ENCODE measurements at places on chromosomes 13 and 19.

GRCh38 chr13:99041788-99042187 lies 63.9 kb upstream of the DOCK9 start:
- DNase-seq, result no peak

DNA sequence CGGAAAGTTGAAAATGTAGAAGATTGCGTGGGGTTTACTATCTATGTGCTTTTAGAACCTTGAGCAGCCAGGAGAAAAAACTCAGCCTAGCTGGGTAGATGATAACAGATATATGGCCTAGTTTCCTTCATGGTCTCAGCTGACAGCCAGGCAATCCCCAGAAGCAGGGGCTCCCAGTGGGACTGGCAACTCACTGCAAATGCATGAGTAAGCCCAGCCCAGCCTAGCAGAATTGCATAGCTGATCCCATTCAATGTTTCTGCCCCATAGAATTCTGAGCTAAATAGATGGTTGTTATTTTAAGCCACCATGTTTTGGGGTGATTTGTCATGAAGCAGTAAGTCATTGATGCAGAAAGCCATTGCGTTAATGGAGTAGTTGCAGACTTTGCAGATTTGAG lies 108.5 kb downstream of the ERCC5 start:
- no peak for DNase-seq

DNA sequence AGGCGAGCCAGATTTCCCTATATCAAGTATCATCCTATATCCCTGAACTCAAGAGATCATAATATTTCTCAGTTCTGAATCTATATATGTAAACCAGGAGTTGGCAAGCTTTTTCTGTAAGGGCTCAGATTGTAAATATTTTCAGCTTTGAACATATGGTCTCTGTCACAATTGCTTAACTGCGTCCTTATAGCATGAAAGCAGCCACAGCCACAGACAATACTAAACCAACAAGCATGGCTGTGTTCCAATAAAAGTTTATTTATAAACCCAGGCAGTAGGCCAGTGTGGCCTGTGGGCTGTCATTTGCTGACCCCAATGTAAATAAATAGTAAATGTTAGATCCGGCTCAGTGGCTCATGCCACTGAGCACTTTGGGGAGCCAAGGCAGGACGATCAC lies 12.2 kb upstream of the MYH14 start:
- no peak for DNase-seq

DNA sequence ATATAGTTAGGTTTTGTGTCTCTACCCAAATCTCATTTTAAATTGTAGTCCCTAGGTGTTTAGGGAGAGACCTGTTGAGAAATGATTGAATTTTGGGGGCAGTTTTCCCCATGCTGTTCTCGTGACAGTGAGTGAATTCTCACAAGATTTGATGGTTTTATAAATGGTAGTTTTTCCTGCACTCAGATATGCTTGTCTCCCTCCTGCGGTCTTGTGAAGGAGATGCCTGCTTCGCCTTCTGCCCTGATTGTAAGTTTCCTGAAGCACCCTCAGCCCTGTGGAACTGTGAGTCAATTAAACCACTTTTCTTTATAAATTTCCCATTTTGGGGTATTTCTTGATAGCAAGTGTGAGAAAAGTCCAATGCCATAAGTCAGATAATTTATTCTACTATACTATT lies 1977.5 kb upstream of the PCDH20 start:
- no peak for DNase-seq

- DNase-seq, result no peak
Observed at GRCh38 chr13:106078191-106078590, 457.3 kb downstream of the EFNB2 start.

DNA sequence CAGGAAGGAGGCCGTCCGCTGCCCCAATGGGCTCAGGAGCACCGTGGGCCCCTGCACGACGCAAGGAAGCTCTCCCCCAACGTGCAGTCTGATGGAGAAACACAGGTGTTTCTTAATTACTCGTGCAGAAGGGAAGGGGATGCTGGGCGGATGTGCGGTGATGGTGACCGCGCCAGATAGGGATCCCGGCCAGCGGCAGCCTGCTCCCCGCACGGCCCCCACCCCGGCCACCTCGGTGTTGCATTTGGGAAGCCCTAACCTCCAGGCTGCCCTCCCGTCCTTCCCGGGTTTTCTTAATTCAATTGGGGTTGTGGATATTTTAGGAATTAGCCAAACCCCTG lies 254.4 kb downstream of the ZNF536 start:
- no peak for DNase-seq

DNA sequence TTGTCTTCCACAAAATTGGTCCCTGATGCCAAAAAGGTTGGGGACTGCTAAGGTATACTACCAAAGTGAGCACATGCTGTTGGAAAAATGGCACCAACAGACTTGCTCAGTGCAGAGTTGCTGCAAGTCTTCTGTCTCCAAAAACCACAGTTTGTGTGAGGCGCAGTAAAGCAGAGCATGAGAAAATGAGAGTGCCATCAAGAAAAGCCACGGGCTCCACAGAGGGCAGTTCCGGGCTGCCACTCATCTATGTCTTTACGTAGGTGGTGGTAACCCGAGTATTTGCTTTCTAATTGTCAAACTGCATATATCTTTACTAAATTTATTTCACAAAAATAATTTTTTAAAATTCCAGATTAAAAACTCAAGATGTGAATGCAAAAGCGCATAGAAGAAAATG lies 123.8 kb downstream of the RNF17 start:
- DNase-seq, result no peak

- DNase-seq, result no peak
Observed at GRCh38 chr19:35513628-35514281, at the start of gene DMKN. DMKN (minus strand) TSS chr19:35513649; CDS start chr19:35513475, 174 bp downstream.

DNA sequence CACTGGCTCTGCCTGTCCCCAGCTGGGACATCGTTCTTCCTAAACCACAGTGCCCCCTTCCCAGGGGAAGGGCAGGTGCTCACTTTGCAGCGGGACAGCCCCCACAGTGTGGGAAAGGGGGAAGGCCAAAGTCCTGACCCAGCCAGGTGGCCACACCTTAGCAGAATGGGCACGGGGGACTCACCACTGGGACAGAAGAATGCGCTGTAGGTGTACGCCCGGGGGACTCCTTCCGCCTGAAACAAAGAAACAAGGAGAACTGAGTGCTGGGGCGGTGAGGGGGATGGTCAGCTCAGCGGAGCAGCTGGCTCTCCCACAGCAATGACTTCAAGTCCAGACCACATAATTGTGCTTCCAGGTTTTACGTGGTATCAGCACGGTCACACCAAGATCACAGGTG lies 49.4 kb downstream of the F2RL3 start:
- no peak for DNase-seq

- DNase-seq, result no peak
Observed at GRCh38 chr19:35302446-35302845, 10.5 kb downstream of the MAG start.

DNA sequence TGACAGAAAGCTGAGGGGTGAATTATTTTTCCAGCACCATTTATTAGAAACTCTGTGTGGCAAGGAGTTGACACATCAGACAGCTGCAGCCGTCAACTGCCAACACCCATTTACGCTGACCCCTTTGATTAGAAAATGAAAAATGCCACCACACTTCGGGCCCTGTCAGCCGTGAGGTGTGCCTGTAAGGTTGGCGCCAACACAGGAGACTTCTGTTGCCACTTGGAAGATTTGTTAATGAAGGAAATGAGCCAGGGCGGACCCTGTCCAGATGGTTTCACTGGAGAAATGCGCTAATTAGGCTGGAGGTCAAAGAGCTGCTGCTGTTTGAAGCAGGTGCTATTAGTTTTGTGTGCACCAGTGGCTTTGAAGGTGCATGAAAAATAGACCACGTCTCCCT lies 297.5 kb downstream of the MTUS2 start:
- no peak for DNase-seq

DNA sequence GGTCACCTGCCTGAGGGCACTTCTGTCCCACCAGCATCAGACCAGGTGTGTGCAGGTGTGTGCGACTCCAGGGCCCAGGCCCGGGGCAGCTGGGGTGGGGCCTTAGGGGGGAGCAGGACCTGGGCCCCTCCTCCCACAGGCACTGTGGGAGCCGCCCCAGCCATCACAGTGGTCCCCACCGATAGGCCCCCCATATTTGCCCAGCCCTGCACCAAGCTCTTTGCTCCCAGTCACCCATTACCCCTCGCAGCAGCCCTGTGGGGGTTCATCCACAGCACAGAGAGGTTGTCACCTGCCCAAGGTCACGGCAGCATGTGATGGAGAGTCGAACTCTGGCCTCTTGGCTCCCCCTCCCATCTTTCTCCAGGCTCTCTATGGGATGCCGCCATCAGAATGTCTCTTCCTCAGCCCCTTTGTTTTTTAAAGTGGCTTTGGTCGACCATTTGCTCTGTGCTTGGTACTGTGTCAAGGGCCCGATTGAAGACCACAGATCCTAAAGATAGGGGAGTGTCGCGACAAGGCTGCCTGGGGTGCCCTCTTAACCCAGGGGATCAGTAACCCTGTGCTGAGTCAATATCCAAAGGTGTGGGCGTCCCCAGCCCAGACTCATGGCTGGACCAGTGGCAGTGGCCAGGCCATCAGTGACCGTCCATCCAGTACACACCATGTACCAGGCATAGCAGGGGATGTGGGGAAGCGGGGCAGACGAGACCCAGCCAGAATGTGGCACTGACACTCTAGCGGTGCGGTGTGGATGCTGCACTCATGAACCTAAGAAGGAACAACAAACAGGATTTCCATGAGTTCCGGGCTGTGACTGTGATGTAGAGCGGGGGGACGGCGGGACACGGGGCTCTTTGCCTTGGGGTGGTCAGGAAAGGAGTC lies 28.3 kb upstream of the NCCRP1 start:
- no peak for DNase-seq

DNA sequence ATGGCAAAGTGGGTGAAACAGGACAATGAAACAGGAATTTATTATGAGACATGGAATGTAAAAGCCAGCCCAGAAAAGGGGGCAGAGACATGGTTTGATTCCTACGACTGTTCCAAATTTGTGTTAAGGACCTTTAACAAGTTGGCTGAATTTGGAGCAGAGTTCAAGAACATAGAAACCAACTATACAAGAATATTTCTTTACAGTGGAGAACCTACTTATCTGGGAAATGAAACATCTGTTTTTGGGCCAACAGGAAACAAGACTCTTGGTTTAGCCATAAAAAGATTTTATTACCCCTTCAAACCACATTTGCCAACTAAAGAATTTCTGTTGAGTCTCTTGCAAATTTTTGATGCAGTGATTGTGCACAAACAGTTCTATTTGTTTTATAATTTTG lies 8.6 kb downstream of the CLN5 start:
- DNase-seq, result no peak

DNA sequence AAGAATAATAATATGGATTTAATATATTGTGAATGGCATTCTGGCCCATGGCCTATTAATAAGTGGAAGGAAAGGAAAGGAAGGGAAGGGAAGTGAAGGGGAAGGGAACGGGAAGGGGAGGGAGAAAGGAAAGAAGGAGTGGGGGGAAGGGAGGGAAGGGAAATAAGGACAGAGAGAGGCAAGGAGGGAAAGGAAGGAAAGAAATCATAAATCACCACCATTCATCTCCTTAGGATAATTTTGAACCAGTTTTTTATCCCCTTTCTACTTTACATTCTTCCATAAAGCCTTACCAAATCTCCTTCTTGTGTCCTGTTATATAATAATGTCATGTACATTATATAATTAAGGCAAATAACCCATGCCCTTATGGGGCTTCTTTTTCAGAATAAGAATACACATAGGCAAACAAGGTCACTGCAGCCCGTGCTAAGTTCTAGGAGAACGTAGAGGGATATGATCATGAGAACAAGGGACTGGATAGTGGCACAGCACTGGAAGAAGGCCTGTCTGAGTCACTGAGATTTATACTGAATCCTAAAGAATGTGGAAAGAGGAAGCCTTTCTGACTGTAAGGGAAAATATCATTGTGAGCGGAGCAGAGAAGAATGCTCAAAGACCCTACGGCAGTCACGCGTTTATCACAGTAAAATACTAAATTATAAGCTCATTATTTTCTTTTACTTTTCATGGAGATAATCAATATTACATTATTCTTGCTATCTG lies 444.5 kb upstream of the GPC6 start:
- DNase-seq, result no peak

DNA sequence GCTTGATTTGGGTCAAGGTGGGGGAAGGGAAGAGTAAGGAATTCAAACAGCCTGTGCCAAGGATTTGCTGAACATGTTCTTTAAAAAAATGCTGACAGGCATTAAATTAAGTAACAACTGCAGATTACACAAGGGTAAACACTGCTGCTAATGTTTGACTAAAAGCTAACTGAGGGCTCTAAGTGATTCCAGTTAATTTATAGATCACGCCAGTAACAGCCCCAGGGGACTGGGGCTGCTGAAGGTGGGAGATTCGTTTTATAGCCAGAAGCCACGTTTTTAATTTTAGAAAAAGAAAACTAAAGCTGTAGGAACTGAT lies 321.7 kb downstream of the DLEU7 start:
- no peak for DNase-seq

DNA sequence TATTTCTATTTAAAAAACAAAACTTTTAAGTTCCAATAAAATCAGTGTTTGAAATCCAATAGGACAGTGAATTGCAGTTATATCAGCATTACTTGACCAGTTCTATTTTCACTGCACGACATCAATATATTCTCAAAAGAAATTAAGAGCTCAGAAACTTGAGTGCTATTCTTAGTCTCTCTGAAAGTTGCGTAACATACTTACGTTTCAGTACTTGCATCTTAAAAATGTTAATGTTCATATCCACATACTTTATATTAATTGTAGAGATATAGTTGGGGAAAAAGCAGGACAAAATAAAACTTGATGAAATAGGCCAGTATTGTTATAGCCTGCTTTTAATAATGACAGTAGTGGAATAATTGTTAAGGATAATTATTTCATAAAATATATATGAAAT lies 720.5 kb upstream of the PCDH9 start:
- no peak for DNase-seq

GRCh38 chr19:46760363-46760762 lies 14.1 kb upstream of the STRN4 start:
- DNase-seq, result no peak

GRCh38 chr19:11404588-11405222 lies 14.4 kb downstream of the RGL3 start:
- DNase-seq, result no peak

DNA sequence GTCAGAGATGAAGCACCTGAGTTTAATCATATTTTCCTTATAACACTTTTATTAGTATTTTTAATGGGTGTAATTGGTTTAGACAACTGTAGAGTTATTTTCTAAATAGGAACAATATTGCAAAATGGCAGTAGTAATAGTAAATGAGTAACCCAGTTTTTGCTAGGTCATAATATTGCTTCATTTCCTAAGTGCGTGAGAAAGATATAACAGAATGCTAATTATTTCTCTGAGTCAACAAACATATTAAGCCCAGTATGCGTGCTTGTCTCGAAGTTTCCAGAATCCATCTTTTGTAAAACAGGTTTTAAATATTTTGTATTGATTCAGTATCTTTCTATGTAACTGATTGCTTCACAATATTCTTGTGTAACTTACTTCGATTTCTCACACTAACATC lies 315.3 kb downstream of the MYO16 start:
- DNase-seq, result no peak

GRCh38 chr13:109344552-109345157 lies 441.7 kb downstream of the IRS2 start:
- no peak for DNase-seq

DNA sequence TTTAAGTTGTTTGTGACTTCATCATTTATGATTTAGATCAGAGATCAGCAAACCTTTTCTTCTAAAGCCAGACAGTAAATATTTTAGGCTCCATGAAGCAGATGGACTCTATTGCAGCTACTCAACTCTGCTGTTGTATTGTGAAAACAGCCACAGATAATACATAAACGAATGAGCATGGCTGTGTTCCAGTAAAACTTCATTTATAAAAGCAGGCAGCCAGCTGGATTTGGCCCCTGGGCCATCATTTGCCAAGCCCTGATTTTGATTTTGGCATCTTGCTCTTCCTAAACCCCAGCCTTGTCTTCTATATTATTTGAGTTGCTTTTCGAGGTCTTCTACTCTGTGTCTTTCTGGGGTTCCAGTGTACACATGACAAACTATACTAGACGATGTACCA lies 41.3 kb downstream of the RNASEH2B start:
- no peak for DNase-seq
